A172 (cell line): ENCODE measurements at places on chromosomes 12 and 14.
A peak's percentile ranks its signal among the peaks of the same experiment; 100 is the strongest.

DNA sequence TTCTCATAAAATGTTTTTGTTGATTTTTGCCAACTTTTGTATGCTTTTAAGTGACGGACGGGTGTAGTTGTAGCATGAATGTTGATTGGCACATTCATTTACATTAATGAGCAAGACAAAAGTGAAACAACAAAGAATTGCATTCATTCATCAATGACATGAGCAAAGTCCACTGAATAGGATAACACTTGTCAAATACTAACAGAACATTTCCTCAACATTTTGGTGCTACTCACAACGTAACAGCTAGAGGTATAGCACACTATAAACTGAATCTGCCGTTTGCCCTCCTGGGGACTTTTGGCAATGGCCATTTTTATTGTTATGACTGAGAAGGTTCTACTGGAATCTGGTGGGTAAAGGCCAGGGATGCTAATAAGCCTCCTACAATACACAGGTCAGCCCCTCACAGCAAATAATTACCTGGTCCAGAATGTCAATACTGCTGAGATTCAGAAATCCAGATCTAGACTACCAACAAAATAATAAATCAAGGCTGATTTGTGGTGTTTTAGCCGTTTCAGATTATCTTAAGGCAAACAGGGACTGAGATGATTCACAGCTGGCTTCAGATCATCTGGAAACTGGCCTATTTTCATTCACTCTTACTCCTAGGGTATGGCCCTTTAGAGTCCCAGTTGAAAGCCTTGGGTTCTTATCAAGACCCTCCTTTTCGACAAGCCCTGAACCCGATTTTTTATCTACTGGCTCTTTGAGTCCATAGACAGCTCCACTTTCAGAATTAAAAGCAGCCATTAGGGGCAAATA, 22.5 kb upstream of the CDKN3 start:
- no peak for DNase-seq

GRCh38 chr12:28693565-28694219, 455.4 kb upstream of the FAR2 start:
- DNase-seq: no peak

DNA sequence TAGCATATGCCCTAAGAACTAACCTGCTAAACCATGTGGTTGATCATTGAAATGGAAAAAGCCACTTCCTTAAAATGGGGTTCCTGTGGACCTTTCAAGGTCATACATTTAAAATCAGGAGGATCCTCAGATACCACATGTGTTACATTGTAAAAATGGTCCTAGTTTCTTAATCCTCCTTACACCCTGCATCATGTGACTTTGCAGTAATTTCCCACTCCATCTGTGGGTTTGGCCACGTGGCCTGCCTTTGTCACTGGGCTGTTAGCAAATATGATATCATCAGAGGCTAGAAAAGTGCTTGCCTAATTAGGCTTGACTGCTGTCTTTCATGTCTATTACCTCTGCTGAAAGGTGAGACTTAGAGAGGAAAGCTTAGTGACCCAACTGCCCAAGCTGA, 70.7 kb downstream of the CMKLR1 start:
- no peak for DNase-seq

- no peak for DNase-seq
Measured at GRCh38 chr14:95140060-95140858, 17.1 kb downstream of the DICER1 start.

DNA sequence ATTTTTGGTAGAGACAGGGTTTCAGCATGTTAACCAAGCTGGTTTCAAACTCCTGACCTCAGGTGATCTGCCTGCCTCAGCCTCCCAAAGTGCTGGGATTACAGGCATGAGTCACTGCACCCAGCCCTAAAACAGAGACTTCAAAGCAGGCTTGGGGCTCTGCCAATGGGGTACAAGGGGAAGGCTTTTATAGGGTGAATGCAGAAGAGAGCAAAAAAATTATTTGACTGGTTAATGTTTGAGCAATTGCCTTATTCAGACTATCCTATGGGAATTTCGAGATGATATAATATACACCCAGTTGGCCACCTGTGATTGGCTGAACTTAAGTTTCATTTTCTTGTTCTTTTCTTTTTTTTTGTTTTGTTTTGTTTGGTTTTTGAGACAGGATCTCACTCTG, 31.5 kb upstream of the ACTN1 start:
- DNase-seq: no peak

DNA sequence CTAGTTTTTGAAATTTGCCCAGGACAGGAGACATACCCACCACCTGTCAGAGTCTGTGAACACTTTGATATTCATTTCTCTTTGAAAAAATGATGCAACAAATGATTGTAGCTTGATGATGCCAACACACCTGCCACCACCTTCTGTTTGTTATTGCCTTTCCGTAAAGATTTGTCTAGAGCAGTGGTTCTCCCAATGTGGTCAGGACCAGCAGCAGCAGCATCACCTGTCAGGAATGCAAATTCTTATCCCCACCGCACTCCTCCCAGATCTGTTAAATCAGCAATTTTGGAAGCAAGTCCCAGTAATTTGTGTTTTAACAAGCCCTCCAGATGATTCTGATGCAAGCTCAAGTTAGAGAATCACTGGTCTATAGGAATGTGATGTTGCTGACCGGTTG, 9.9 kb downstream of the CCDC175 start:
- no peak for DNase-seq

GRCh38 chr12:103546959-103547358, 40.1 kb upstream of the STAB2 start:
- DNase-seq: no peak

DNA sequence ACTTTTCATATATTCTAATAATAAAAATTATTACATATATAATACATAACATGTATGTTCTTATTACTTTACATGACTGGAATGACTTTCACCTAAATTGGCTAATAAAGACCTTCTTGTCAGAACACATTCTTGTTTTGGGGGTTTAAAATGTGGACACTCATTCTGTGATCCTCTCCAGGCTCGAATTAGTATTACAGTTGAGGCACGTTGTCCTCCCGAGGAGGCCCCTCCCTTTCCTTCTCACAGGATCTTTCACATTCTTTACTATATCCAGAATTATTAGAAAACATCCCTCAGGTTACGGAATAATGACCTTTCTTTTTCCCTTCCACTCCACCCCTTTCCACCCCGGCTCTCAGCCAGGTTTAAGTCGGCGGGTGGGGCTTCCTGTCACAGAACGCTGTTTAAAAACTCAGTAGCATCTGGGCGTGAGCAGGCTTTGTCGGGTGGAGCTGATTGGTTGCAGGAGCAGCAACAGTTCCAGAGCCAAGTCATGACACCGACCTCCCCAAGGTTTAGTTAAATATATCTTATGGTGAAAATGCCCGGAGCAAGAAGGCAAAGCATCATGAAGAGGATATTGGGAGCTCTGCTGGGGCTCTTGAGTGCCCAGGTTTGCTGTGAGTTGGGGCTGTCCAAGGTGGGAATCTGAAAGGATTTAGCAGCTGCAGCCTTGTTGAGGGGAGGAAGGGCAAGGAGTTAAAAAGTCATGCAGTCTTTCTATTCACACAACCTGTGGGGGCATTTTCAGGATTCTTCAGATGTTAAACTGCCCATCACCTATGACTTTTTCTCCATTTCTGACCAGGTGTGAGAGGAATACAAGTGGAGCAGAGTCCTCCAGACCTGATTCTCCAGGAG, 396.7 kb upstream of the OR4E1 start:
- no peak for DNase-seq

DNA sequence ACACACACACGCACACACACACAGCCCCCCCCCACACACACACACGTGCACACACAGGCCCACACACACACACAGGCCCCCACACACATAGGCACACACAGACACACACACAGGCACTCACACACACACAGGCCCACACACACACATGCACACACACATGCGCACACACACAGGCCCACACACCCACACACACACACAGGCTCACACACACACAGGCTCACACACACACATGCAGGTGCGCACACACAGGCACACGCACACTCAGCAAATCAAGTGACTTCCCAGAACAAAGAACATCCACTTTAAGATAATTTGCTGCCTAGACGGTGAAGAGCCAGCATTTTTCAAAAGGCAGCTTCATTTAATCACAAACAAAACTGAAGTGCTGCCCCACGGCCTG, 78.5 kb upstream of the FBRSL1 start:
- no peak for DNase-seq

DNA sequence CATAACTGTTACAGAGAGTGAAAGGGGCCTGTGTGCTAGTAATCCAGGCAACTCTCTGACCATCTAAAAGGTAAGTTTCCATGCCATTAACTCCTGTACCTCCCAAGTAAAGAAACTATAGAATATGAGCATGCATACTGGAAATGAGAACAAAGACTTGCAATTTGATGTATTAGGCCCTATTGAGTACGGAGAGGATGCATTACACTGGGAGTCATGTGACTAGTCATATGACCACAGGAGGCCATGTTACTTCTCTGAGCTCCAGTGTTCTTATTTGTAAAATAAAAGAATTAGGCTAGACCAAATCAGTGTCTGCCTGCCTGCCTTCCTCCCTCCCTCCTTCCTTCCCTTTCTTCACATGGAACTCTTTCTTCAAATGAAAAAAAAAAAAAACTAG, 440.1 kb upstream of the CCDC196 start:
- no peak for DNase-seq

- DNase-seq: no peak
Measured at GRCh38 chr14:68244262-68244980, 424.8 kb downstream of the RAD51B start.

- DNase-seq: peak; percentile 17
Measured at GRCh38 chr12:116241157-116241759, 36.2 kb downstream of the MED13L start.

GRCh38 chr12:117261247-117261646, 71.0 kb upstream of the FBXO21 start:
- DNase-seq: peak; percentile 60

DNA sequence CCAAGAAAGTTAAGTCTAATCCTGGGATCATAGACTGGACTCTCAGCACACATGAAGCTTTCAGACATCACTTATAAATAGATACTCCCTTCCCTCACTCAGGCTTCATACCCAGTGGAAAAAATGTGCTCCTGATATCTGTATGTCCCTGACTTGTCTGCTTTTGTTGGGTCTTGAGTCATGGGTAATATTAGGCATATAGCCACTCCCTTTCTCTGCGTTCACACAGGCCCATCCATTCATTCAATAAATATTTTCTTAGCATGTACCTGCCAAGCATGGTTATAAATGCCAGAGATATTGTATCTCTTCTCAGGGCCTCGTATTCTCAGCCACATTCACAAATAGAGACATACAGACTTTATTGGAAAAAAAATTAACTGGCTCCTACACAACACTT, 43.5 kb downstream of the COX16 start:
- DNase-seq: no peak

- no peak for DNase-seq
Measured at GRCh38 chr14:21921453-21921852, 247.8 kb upstream of the OR4E1 start.

DNA sequence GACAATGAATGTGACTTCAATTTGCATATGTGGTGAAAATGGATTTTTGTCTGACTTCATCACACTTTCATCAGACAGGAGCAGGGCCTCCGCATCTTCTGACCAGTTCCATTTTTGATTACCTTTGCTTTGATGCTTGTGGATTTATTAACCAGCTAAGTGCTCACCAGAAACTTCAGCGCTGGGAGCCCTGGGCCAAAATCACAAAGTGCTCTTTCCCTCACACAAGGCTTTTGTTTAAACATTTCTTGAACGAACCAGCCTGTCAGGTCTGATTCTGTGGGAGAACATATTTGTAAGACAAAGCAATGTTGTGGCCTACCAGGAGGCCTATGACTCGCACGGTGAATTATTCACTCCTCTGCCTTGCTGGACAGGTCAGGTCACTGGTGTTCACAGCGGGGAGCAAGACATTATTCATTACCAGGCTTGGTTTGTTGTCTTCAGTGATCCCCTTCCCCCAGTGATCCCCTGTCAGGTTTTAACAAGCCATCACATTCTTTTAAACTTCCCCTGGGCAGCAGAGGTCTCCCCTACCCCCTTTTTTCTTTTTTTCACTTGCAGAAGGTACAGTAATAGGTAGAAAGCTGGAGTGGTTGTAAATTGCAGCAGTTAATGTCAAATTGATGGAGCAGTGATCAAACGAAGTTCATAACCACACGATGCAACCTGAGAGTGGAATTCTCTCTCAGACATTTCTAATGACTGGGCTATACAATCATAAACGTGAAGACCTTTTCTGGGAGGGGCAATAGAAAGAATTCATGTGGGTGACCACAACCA, 167.5 kb upstream of the PRICKLE1 start:
- DNase-seq: peak; percentile 97

- peak; percentile 91 for DNase-seq
Measured at GRCh38 chr14:59482541-59483331, 1.5 kb downstream of the L3HYPDH start.

DNA sequence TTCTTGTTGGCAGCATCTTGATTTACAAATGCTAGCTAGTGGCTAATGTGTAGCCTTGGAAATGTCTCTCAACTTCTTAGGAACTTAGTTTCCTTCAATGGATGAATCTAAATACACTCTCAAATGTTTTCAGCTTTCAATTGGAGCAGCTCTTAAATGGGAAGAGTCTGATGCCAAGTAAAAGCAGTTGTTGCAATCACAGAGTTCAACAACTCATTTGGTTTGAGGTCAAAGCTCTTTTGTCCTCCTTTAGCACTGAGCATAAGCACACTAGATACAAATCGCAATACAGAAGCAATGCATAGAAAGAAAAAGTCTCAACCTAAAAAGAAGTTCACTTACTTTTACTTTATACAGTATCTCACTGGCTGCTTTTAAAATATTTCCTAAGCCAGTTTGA, 986.1 kb upstream of the FLRT2 start:
- no peak for DNase-seq

- DNase-seq: no peak
Measured at GRCh38 chr14:91470216-91470615, 39.9 kb downstream of the PPP4R3A start.

DNA sequence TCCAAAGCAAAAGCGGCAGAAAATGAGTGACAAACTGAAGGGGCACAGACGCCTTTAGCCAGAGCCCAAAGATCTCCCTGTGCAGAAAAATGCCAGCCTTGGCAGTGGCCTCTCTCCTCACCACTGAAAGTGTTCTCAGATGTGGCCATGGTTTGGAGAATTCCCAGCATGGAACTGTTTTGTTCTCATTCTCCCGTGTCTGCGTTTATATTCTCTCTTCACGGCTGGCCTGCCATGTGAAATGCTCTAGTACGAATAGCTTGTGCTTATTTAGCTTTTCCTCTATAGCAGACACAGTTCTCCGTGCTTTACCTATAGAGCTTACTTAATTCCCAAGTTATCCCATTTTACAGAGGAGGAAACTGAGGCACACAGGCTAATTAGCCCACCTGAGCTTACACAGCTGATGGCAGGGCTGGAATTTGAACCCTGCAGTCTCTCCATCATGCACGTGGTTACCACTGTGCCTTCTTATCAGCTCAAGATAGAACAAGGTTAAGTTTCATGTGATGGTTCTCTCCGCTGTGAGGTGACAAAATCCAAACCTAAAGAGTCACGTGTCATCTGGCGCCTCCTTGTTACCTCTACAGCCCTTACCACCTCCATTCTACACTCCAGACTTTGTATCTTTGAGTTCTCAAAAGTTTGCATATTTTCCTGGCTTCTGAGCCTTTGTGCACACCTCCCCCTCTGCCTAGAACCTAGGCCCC, 141.6 kb downstream of the GCH1 start:
- no peak for DNase-seq
